ENCODE measurements at places on chromosomes 7 and 10.

GRCh38 chr10:100348389-100348927, 1.4 kb downstream of the SCD start:
- DNase-seq = no peak

DNA sequence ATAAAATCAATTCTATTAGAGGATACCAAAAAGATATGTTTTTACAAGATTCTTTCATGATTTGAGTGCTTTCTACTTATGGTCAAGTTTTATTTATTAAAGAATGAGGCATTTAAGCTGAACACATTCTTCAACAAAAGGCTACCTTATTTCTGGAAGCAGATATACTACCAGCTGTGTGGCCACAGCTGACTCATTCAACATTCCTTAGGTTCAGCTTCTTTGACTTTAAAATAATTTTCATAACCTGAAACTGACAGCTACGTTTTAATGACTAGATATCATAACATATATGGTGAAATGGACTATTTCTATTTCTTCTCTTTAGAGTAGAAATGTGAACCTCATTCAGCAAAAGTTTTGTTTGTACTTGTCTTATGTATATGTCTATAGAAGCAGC, 414.2 kb upstream of the SEMA3C start:
- DNase-seq = no peak

GRCh38 chr7:77980087-77980713, 181.6 kb downstream of the PHTF2 start:
- no peak for DNase-seq

GRCh38 chr10:121459622-121460453, 138.4 kb downstream of the FGFR2 start:
- no peak for DNase-seq

- no peak for DNase-seq
These were observed 9.9 kb downstream of the FAM204A start for GRCh38 chr10:118332236-118332635.

GRCh38 chr7:87354749-87355148, 9.3 kb downstream of the CROT start:
- DNase-seq = no peak

DNA sequence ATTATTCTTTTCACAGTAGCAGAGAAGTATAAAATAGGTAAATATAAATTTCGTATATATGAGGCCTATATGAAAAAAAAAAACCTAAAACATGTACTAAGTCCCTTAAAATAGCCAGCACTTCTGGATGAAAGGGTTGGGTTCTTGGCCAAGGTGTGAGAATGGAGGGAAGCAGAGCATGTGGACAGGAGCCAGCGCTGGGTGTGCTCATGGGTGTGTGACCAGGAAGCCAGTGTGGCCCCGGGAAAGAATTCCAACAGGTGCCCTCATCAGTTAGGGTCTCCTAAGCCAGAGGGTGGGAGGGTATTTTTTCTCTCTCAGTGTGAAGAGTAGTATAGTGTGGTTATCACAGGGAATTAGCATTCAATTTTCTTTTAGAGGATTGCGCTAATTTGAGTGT, 401.9 kb upstream of the IGFBP3 start:
- no peak for DNase-seq

DNA sequence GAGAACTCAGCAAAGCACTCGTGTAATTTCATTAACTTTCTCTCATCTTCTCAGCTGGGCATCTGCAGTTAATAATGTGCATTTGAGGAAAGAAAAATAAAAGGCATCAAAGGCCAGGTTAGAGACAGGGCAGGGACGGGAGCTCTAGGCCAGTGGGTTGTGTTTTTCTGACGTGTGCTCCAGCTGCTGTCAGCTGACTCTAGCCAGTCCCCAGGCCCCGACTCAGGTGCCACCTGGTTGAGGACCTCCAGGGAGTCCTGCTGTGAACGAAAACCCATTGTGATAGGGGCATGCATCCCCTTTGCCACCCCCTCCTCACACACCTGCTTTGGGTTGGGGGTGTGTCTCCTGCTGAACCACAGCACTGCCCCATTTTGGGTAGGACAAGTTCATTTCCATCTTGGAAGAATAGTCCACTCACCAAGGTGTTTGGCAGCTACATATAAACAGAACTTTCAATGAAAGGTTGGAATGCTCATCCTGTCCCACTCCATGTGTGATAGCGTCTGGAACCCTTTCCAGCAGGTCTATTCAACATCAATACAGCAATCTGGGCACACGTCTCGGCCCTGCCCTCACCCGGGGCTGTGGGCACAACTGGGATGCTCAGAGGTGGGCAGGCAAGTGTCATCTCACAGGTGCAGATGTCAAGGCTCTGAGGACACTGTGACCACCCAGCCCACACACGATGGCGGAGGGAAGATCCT, 146.1 kb upstream of the FAM20C start:
- DNase-seq = no peak

- DNase-seq = no peak
These were observed 34.5 kb upstream of the RBM20 start for GRCh38 chr10:110609605-110610004.
